HFFc6 (cell line): ENCODE measurements at places on chromosomes 3 and 15. TPM values are rescaled to one million over a fixed set of nuclear protein-coding genes. Genes with fewer than 3 reads are reported as not detected.

SLC12A8 gene
- total RNA-seq = 1.8 to 4.4 TPM (median 2.9 TPM) in 3 replicates

ESYT3 gene
- total RNA-seq = not detected in 3 replicates

PPP4R2 gene
- 68.0 to 90.1 TPM (median 72.4 TPM) in 3 replicates for total RNA-seq

DNA sequence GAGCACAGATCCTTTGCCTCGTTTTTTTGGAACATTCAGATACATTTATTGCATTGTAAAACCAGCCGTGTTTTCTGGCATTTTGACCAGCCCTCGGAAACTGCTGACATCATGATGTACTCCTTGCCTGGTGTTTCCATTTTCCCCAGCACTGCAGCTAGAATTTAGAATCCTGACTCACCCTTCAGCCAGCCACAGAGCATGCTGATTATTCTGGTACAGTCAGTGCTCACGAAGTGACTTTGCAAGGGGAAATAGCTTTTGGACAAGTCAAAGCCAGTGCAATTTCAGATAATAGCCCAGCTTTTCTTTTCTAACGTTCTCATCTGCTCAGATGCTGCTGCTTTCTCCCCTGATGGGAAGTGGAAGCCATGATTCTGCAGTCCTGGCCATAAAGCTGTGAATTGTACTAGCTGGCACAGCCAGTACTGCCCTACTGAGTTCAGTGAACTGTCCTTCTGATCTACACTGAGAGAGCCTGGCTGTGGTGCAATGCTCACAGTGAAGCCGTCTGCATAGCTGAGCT is 12.1 kb upstream of the CNBP start:
- peak; percentile 97 for DNase-seq
- H3K27me3 ChIP-seq = no peaks in the 10 kb centered on the region; the same call in 1 of the 2 replicates
- H3K36me3 ChIP-seq = no peaks in the 10 kb centered on the region; the same call in 1 of the 2 replicates
- H3K4me1 ChIP-seq = peaks cover 33% of the 10 kb centered on the region
- peak overlapping the region; percentile 87 for H3K4me3 ChIP-seq

GRCh38 chr3:136194409-136195257 is 1.5 kb downstream of the MSL2 start:
- peaks cover 15% of the 10 kb centered on the region for H3K27me3 ChIP-seq
- peaks cover 45% of the 10 kb centered on the region for H3K4me1 ChIP-seq

GRCh38 chr3:62532796-62533195 is 159.4 kb upstream of the FEZF2 start:
- peaks cover 1% of the 10 kb centered on the region for H3K27me3 ChIP-seq
- no peak for DNase-seq
- H3K36me3 ChIP-seq = no peaks in the 10 kb centered on the region
- peaks cover 2% of the 10 kb centered on the region; the same call in 1 of the 2 replicates for H3K4me1 ChIP-seq

DNA sequence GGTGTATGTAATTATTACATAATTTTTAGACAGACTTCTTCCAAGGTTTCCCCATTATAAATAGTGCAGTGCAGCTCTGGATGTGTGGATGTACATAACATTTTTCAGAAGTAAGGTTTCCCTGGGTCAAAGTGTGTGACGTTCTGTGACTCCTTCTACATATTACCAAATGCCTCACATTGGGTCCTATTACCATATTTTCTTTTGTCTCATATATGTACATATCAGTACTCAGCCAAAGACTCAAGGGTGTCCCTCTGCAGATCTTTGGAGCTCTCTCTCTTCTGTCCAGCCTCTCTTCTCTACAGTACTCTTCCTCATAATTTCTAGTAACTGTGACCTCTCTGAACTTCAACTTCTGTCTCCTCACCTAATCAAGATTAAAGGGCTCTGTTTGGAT is 31.3 kb upstream of the PEX5L start:
- peaks cover 6% of the 10 kb centered on the region; the same call in 1 of the 2 replicates for H3K4me1 ChIP-seq
- H3K4me3 ChIP-seq = no peak overlapping the region
- no peak overlapping the region for H3K27ac ChIP-seq
- no peak for DNase-seq

DNA sequence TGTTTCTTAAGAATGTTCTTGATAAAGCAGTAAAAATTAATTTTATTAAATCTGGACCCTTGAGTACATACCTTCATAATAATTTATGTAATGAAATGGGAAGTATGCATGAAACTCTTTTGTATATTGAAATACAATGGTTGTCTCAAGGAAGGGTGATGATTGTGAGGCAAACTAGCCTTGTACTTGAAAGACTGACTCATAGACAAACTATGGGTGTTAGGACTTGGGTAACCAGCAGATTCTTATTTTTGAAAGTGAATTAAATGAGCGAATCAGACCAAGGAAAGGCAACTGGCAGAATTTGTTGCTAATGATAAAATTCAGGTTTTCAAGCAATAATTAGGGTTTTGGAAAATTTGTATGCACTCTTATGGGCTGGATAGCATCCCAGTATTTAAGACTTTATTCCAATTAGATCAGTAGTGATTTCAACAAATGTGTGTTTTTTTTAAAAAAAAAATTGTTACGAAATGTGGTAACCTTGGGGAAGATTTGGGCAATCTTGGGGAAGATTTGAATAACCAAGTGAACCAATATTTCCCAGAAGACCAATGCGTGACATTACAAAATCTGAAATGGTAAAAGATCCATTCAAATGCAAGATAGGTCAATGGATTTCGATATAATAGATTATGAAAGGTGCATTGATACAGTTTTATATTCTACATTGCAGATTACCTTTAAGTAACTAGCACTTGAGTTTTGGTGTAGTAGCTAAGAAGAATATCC is 42.0 kb downstream of the ATP2C1 start:
- H3K4me3 ChIP-seq = 0 out of 2 replicates have a peak overlapping the region, but pooled peaks have one; percentile 22
- peak; percentile 62 for DNase-seq
- H3K36me3 ChIP-seq = peaks cover 38% of the 10 kb centered on the region
- H3K27me3 ChIP-seq = peaks cover 1% of the 10 kb centered on the region; the same call in 1 of the 2 replicates
- H3K27ac ChIP-seq = no peak overlapping the region

- H3K4me3 ChIP-seq = no peak overlapping the region
- no peaks in the 10 kb centered on the region for H3K36me3 ChIP-seq
- H3K27ac ChIP-seq = no peak overlapping the region
- no peaks in the 10 kb centered on the region for H3K4me1 ChIP-seq
- H3K27me3 ChIP-seq = no peaks in the 10 kb centered on the region
- DNase-seq = no peak
Measured at GRCh38 chr3:80559701-80560100, 791.9 kb upstream of the ROBO1 start.

DNA sequence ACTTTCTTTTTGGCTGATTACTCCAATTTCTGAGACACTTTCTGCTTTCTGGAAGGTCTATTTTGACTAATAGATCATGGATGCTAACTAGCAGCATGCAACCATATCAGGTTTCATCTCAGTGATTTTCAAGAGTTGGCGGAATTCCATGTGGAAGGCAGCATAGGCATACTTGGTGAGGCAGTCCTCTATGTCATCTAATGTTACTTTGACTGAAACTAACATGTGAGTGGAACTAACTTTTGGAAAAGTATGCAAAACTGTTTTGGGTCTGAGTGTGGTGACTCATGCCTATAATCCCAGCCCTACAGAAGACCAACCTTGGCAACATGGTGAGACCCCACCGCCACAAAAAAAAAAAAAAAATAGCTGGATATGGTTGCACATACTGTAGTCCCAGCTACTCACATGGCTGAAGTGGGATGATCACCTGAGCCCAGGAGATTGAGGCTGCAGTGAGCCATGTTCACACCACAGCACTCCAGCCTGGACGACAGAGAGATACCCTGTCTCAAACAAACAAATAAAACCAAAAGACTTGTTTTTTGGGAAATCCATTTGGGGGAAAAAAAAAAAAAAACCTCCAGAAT is 1033.7 kb downstream of the ROBO1 start:
- H3K4me3 ChIP-seq = no peak overlapping the region
- H3K27me3 ChIP-seq = no peaks in the 10 kb centered on the region
- H3K4me1 ChIP-seq = peaks cover 38% of the 10 kb centered on the region
- H3K27ac ChIP-seq = no peak overlapping the region
- H3K36me3 ChIP-seq = no peaks in the 10 kb centered on the region

GRCh38 chr15:58604455-58604923 is 145.0 kb downstream of the ADAM10 start:
- no peak overlapping the region for H3K27ac ChIP-seq
- H3K36me3 ChIP-seq = peaks cover 23% of the 10 kb centered on the region
- H3K27me3 ChIP-seq = no peaks in the 10 kb centered on the region

- no peaks in the 10 kb centered on the region; the same call in none of the 2 replicates for H3K27me3 ChIP-seq
- no peak for DNase-seq
- no peaks in the 10 kb centered on the region for H3K36me3 ChIP-seq
- H3K4me3 ChIP-seq = no peak overlapping the region
- peaks cover 17% of the 10 kb centered on the region for H3K4me1 ChIP-seq
Measured at GRCh38 chr3:24686808-24687207, 192.2 kb upstream of the THRB start.

GRCh38 chr3:82005266-82005665 is 243.8 kb upstream of the GBE1 start:
- no peaks in the 10 kb centered on the region for H3K36me3 ChIP-seq
- no peaks in the 10 kb centered on the region; the same call in 1 of the 2 replicates for H3K4me1 ChIP-seq
- no peak overlapping the region for H3K4me3 ChIP-seq
- H3K27me3 ChIP-seq = peaks cover 2% of the 10 kb centered on the region

- peaks cover 8% of the 10 kb centered on the region; the same call in 1 of the 2 replicates for H3K4me1 ChIP-seq
- H3K27ac ChIP-seq = no peak overlapping the region
- no peaks in the 10 kb centered on the region; the same call in 1 of the 2 replicates for H3K27me3 ChIP-seq
- DNase-seq = no peak
- H3K36me3 ChIP-seq = peaks cover 17% of the 10 kb centered on the region
Measured at GRCh38 chr3:23594066-23594465, 211.7 kb upstream of the UBE2E1 start.

- H3K4me1 ChIP-seq = no peaks in the 10 kb centered on the region
- H3K27me3 ChIP-seq = no peaks in the 10 kb centered on the region
- H3K4me3 ChIP-seq = no peak overlapping the region
- no peak overlapping the region for H3K27ac ChIP-seq
- no peak for DNase-seq
Measured at GRCh38 chr15:55334997-55335396, 16.0 kb downstream of the PIGB start.
